Stimulated activated CD4-positive, alpha-beta T cell treated with anti-CD3 and anti-CD28 coated beads, Interleukin-1b, Interleukin-23, amount 100 ng/mL, for 1 hour (primary cell): ENCODE measurements at places on chromosomes 2 and 18.

DNA sequence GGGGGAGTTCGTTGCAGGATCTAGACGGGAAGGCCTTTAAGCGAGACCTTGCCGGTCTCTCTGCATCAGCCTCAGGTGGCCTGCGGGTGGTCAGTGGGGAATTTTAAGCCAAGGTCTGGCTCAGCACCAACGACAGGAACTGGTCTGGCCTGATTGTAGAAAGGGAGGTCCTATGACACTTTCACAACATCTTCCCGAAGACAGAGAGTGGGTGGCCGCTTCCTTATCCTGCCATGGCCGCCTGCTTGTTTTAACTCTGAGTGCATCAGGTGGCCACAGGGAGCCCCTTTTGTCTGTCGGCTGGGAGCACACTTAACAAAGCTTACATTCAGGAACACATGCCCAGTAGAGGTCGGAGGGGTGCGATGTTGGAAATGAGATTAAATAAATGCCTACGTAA, 363.7 kb upstream of the MYT1L start:
- no peak for DNase-seq

GRCh38 chr18:37403100-37403781, 162.4 kb downstream of the CELF4 start:
- DNase-seq: no peak

DNA sequence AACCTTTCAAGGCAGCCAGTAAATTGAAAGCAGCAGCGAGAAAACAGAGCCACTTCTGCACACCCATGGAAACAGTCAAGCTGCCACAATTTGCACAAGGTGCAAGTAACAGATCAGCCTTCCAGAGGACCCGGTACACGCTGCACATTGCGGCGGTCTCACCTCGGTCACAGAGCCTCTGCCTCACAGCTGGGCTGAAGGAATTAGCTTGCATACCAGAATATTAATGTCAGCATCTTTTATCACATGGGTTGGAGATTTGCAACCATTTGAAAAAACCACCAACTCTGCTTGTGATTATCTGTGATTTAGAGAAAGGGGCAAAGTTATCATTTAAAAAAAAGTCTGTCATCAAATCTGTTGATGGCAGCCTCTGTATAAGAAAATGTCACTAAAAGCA, 330.5 kb upstream of the TCF4 start:
- no peak for DNase-seq

- peak; percentile 60 for DNase-seq
Observed at GRCh38 chr2:156334496-156335478, 2.3 kb upstream of the NR4A2 start.

DNA sequence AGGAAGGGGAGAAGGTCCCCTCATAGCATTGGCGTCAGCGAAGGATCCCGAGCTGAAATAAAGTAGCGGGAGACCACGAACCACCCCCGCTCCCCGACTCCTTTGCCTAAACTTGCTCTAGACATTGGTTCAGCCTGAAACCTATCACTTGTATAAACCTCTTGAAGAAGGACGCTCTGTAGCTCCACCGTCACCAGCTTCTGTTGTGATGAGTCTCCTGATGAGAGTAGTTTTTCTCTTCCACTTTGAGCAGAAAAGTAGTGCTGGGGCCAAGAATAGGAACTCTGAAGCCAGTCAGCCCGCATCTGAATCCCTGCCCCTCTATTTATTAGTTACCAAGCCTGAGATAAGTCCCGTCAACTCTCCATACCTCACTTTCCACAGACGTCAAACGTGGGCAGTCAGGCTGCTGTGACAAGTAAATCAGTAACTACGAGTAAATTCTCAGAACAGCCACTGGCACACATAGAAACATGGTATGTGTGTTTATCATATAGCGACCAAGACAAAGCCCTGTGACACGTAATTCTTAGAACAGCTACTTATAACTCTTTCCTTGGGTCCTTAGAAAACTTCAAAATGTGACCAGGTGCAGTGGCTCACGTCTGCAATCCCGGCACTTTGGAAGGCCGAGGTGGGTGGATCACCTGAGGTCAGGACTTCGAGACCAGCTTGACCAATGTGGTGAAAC, 61.7 kb downstream of the CD226 start:
- no peak for DNase-seq

DNA sequence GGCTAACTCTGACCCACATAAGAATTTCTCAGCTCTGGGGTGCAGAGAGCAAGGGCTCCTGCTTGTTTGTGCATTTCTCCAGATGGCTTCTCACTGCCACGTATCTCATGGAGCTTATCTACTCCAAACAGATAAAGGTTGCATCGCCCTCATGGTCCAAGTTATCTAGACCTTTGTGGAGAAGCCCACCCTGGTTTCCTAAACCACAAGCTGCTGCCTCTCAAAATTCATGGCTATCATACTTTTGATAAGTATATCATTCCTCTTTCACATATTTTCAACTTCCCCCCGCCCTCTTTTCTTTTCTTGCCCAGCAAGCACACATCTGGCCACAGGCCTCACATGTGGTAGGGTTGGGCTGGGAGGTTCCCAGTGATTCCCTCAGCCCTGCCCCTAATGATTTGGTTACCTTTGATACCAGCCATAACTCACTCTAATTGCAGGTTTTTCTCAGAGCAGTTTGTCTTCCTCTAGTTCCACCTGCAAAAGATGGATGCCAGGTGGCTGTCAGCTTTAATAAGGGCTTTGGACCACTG, 146.0 kb downstream of the RHBDD1 start:
- DNase-seq: no peak
